ENCODE measurements at places on chromosomes 1 and 21. TPM values are rescaled to one million over a fixed set of nuclear protein-coding genes. Genes with fewer than 3 reads are reported as not detected.

The RNF186 gene
- total RNA-seq, result not detected

The PARS2 gene
- total RNA-seq, result 4.2 TPM

The CD247 gene
- total RNA-seq, result 0.72 TPM

The THEM5 gene
- not detected for total RNA-seq

The ELAPOR1 gene
- 0.46 TPM for total RNA-seq

The OR2L13 gene
- total RNA-seq, result not detected

The NBPF4 gene
- total RNA-seq, result 0.15 TPM

The GRIK1 gene
- not detected for total RNA-seq

The OR2L2 gene
- total RNA-seq, result not detected

The PEX10 gene
- 23.1 TPM for total RNA-seq

The PRKACB gene
- total RNA-seq, result 8.7 TPM
